Substantia nigra (tissue), 51 donors: ENCODE measurements at places on chromosomes 2 and 18.

DNA sequence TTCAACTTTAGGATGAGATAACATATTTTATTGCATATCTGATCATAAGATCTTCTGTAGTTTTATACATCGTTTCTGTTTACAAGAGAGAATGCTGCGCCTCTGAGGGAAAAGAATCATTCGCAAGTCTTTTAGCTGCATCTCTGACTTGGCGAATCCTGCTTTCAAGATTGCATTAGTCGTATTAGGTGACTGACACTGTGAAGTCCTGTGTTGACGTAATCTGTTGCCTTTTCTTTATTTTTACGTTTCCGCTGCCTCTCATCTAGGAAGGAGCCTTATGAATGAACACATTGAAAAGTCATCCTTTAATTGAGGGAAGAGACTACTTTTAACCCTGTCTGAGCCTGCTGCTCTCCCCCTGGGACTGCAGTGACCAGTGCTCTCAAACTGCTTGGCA, 101.5 kb downstream of the LDLRAD4 start:
- no peak for DNase-seq

- no peak for DNase-seq
Measured at GRCh38 chr2:241109210-241110088, 7.4 kb upstream of the MTERF4 start.

- no peak for DNase-seq
Measured at GRCh38 chr2:197327472-197328098, 17.0 kb upstream of the ANKRD44 start.

DNA sequence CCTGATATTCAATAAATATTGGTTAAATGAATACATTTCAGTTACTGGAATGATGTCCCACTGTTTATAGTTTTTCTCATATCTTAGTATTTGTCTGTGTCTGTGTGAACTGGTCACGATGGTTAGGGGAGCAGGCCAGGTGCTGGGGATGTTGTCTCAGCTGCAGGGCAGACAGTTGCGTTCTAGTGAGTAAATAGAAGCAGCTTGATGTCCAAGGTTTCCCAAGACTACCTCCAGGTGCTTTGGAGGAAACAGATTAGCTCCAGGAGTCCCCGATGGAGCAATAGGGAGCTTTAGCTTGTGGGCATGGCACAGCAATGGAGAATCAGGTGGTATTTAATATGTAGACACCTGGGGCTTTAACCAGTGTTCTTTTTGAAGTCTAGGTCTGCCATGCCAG, 75.5 kb downstream of the GULP1 start:
- no peak for DNase-seq

DNA sequence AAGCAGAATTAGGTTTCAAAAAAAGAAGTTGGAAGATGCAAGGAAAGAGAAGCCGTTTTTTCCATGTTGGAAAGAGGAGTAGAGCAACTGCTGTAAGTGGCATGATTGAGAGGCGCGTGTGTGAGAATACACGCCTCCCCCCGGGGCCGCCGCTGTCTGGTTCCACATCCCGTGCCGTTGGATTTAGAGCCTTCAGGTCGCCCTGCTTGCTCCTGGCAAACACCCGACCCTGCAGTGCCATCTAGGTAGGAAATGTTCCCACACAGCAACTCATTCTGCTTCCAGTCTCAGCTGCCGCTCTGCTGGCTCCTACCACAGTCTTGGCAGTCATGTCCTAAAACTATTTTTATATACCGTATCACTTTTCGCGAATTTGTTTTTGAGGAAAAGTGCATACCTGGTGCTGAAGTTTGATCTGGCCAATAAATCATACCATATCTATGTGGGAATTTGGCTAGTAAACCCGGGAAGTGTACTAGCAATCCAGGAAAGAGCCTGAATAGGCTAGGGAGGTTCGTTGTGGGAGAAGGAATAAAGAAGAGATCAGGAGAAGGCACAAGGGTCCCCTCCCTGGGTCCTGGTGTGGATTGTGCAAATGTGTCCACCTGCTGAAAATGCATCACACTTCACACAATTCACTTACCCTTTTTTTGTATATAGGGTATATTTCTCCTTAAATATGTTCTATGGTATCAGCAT, 372.7 kb downstream of the FBXO15 start:
- no peak for DNase-seq

- DNase-seq: no peak
Measured at GRCh38 chr2:231542136-231542535, 11.9 kb upstream of the NMUR1 start.

- no peak for DNase-seq
Measured at GRCh38 chr18:42168487-42168886, 213.5 kb downstream of the PIK3C3 start.

- DNase-seq: no peak
Measured at GRCh38 chr2:220847589-220847988, 724.5 kb downstream of the EPHA4 start.

DNA sequence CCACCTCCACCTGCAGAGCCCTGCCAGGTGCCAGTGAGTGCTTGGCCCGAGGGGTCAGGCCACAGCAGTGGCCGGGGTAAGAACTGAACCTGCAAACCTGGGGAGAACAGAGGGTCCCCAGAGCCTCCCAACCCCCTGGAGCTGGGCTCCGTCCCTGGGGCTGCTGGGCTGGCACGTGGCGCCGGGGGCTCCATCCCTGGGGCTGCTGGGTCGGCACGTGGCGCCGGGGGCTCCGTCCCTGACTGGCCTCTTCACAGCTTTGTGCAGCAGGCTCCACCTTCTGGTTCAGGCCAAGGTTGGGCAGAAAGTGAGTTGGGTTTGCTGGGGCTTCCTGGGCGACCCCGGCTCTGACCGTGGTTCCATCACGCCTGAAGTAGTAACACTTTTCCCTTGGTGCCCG, 12.2 kb downstream of the RBFA start:
- DNase-seq: no peak

- no peak for DNase-seq
Measured at GRCh38 chr2:42569116-42569711, 782 bp downstream of the MTA3 start.

- DNase-seq: no peak
Measured at GRCh38 chr18:79850731-79851130, 53.0 kb downstream of the KCNG2 start.

- DNase-seq: no peak
Measured at GRCh38 chr18:58525928-58526424, 102.9 kb downstream of the ALPK2 start.

- DNase-seq: no peak
Measured at GRCh38 chr2:167471734-167472133, 583.5 kb downstream of the XIRP2 start.

DNA sequence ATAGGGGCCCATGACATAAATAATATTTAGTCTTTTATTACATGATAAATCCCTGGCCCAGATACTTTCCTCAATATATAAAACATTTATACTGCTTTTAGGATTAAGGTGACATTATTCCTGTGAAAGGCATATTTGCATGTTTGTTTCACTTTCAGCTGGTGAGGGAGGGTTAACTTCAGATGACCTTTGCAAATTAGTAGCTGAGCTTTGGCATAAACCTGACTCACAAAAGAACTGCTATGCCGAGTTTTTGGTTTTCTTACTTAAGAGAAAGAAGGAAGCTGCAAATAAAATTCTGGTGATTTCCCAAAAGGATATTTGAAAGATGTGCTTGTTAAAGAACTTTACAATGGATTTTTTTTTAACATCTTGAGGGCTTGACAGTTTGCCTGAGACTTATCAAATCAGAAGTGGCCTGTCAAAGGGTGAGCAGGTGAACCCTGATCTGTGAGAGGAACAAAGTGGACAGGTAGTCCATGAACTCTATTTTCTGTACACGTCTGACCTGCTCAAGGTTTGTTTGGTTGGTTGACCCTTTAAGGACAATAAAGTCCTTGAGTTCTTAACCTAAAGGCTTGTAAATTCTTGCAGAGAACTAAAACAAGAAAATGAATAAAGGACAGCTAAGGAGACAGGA, 93.5 kb downstream of the FAM124B start:
- DNase-seq: no peak

DNA sequence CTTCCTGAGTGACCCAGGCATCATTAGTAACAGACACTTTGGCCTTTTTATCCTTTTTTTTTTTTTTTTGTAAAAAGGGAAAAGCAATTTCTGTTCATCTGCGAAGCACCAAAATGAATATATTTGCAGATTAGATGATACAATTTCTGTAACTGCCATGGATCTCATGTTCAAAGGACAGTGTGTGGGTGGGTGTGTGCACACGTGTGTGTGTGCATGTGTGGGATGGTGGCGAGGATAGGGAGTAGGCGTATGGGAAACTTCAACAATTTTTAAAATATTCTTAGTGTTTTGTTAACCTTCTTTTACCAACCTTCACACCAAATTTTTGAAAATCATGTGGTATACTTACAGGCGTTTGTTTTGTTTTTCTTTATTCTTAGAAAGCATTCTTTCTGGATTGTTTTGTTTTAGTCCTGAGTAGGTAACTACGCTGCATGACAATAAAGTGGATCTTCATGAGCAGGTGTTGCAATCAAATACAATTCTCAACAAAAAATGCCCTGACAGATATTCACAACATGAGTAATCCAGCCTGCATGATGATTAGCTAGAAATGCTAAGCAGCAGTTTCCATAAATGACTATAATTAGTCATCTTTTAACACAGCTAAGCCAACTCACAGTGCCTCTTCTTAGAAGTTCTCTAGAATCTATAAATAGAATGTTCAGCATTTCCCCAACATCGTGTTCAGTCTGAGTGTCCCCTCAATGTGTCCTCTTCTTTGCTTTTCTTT, 53.5 kb upstream of the RMDN2 start:
- no peak for DNase-seq
